Activated effector memory CD4-positive, alpha-beta T cell treated with anti-CD3 and anti-CD28 coated beads, Interleukin-2, amount 50 U/mL, for 16 hours (primary cell): ENCODE measurements at places on chromosomes 2 and 18.

- DNase-seq: no peak
These were observed 212.2 kb upstream of the RAB12 start for GRCh38 chr18:8397034-8397433.

DNA sequence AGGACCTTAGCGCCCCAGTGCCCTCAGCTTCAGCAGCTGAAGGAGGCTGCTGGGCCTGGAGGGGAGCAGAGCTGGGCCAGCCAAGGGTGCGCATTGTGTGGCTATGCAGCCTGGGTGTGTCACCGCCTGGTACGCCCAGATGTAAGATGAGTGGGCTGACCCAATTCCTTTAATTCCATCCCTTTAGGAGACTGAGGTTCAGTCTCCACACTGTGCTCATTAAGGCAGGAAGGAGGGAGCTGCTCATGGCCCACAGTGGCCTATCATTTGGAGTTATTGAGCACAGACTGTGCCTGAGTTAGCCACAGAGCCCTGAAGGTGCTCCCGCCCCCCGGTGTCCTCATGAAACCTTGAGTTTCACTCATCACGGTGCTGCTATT is 194.1 kb upstream of the GLI2 start:
- DNase-seq: no peak

GRCh38 chr2:86661333-86661732 is 37.7 kb upstream of the RNF103 start:
- no peak for DNase-seq

DNA sequence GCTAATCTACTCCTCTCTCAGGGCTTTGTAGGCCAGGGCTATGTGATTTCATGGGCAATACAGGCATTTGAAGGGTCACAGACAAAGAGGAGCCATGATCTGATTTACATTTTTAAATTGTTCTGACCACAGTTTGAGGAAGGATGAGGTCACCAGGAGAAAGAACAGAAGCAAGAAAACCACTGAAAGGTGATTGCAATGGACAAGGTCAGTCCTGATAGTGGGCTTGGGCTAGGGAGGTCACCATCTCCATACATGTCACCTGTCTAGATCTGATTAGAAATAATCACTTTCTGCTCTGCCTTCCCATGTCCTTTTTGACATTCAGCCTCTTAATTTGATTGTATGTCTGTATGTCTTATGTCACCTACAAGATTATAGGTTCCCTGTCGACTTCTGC is 248.9 kb upstream of the CWC22 start:
- DNase-seq: no peak

GRCh38 chr2:111678651-111679050 is 205.3 kb downstream of the ANAPC1 start:
- DNase-seq: no peak

DNA sequence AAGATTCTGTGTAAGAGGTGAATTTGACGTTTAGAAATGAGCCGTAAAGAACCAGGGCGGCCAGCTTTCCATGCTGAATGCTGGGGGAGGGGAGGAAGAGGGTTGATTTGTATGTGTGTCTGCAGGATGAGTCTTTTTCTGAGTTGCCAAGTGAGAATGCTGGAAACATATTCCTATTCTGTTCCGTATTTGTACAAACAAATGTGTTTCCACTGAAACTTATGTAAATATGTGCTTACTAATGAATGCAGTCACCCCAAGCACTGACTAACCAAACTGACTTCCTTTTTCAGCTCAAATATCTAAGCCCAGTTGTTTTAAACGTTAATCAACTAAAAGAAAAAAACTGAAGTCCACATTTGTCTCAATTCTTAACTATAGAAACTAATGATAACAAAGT is 74.9 kb upstream of the APCDD1 start:
- no peak for DNase-seq
